Mesangial cell (primary cell): ENCODE measurements at places on chromosomes 7 and 10. TPM values are rescaled to one million over a fixed set of nuclear protein-coding genes. Genes with fewer than 3 reads are reported as not detected.

Gene SCART1
- under 0.01 and 1.4 TPM in 2 replicates for total RNA-seq

Gene AKR1C3
- 2.9 and 21.0 TPM in 2 replicates for total RNA-seq

Gene BMPER
- total RNA-seq = 0.51 and 2.6 TPM in 2 replicates

Gene IFIT1
- 2.6 and 3.4 TPM in 2 replicates for total RNA-seq

Gene TMEM213
- not detected in 2 replicates for total RNA-seq

Gene PKD2L1
- total RNA-seq = not detected in 2 replicates

Gene AEBP1
- total RNA-seq = 94.0 and 273 TPM in 2 replicates

Gene REPIN1
- total RNA-seq = 104 and 108 TPM in 2 replicates

Gene CRPPA
- total RNA-seq = 0.65 and 3.2 TPM in 2 replicates

Gene MOGAT3
- total RNA-seq = not detected in 2 replicates

Gene AOC1
- total RNA-seq = not detected in 2 replicates

Gene CAV2
- 94.4 and 106 TPM in 2 replicates for total RNA-seq

Gene NEBL
- total RNA-seq = 0.33 and 3.3 TPM in 2 replicates

Gene CTAGE8
- 0.38 and 1.6 TPM in 2 replicates for total RNA-seq

Gene CACNB2
- total RNA-seq = not detected in 2 replicates

Gene STOX1
- 0.16 and 0.51 TPM in 2 replicates for total RNA-seq

Gene TDRD1
- total RNA-seq = not detected in 2 replicates

Gene LIPA
- 33.7 and 48.2 TPM in 2 replicates for total RNA-seq

Gene MALRD1
- 0.13 TPM in 1 of 2 replicates, not detected in the other for total RNA-seq

Gene GIMAP6
- not detected in 2 replicates for total RNA-seq

Gene SPDYE1
- total RNA-seq = not detected in 2 replicates

Gene CLCN1
- total RNA-seq = not detected in 2 replicates

Gene BPGM
- 11.9 and 14.8 TPM in 2 replicates for total RNA-seq

Gene SAP25
- total RNA-seq = 0.51 and 2.8 TPM in 2 replicates

Gene CYP2C9
- total RNA-seq = not detected in 2 replicates

Gene MRLN
- total RNA-seq = not detected in 2 replicates

Gene ANXA8L1
- 4.2 and 5.3 TPM in 2 replicates for total RNA-seq

Gene SRRM3
- total RNA-seq = 0.13 and 0.16 TPM in 2 replicates

Gene FEZF1
- total RNA-seq = not detected in 2 replicates

Gene GPR37
- total RNA-seq = 3.7 and 16.0 TPM in 2 replicates

Gene NPFFR1
- total RNA-seq = under 0.01 and 0.13 TPM in 2 replicates

Gene ANKMY2
- 13.2 and 14.3 TPM in 2 replicates for total RNA-seq

Gene AGK
- total RNA-seq = 21.0 and 31.8 TPM in 2 replicates

Gene TMEM236
- total RNA-seq = not detected in 2 replicates

Gene TRIM50
- not detected in 2 replicates for total RNA-seq

Gene MACC1
- total RNA-seq = 0.16 and 0.38 TPM in 2 replicates

Gene WDR86
- 0.33 and 43.2 TPM in 2 replicates for total RNA-seq

Gene FAM131B
- 0.33 and 2.2 TPM in 2 replicates for total RNA-seq

Gene CYP2C18
- total RNA-seq = not detected in 2 replicates

Gene MYL7
- 0.38 TPM in 1 of 2 replicates, not detected in the other for total RNA-seq

Gene SMKR1
- 0.13 and 0.33 TPM in 2 replicates for total RNA-seq

Gene METTL2B
- 16.4 and 22.5 TPM in 2 replicates for total RNA-seq

Gene TMEM273
- not detected in 2 replicates for total RNA-seq

Gene AIFM2
- 6.5 and 7.2 TPM in 2 replicates for total RNA-seq

Gene XRCC2
- total RNA-seq = 0.38 and 4.9 TPM in 2 replicates

Gene TSPAN33
- total RNA-seq = 10.1 and 40.3 TPM in 2 replicates

Gene SPDYE16
- total RNA-seq = not detected in 2 replicates

Gene NOC3L
- total RNA-seq = 8.0 and 11.7 TPM in 2 replicates

Gene CPEB3
- total RNA-seq = 0.16 and 0.89 TPM in 2 replicates

Gene CYP3A7
- not detected in 2 replicates for total RNA-seq

Gene KIF11
- 2.2 and 34.2 TPM in 2 replicates for total RNA-seq

Gene AGAP6
- 2.8 and 6.7 TPM in 2 replicates for total RNA-seq

Gene CHN2
- 0.33 and 1.0 TPM in 2 replicates for total RNA-seq
